ENCODE measurements at places on chromosomes 11 and 22. TPM values are rescaled to one million over a fixed set of nuclear protein-coding genes. Genes with fewer than 3 reads are reported as not detected.

DCHS1 gene
- 88.4 TPM for total RNA-seq

ADM2 gene
- total RNA-seq = 0.14 TPM

TRIM48 gene
- total RNA-seq = not detected

SHANK3 gene
- total RNA-seq = 8.6 TPM

KCTD14 gene
- total RNA-seq = 6.7 TPM

MIEF1 gene
- total RNA-seq = 23.3 TPM

C11orf86 gene
- not detected for total RNA-seq

RTN4R gene
- total RNA-seq = not detected

KCNA4 gene
- total RNA-seq = 5.7 TPM

CRYBB2 gene
- not detected for total RNA-seq

ANKK1 gene
- total RNA-seq = not detected

CYB5R2 gene
- 10.5 TPM for total RNA-seq

INS gene
- not detected for total RNA-seq

OR10G8 gene
- total RNA-seq = not detected

IGF2 gene
- 241 TPM for total RNA-seq

TESMIN gene
- total RNA-seq = 1.2 TPM

PAFAH1B2 gene
- 151 TPM for total RNA-seq

C11orf42 gene
- not detected for total RNA-seq

GRM5 gene
- 2.2 TPM for total RNA-seq

ENTHD1 gene
- not detected for total RNA-seq

YWHAH gene
- total RNA-seq = 37.1 TPM

GPHA2 gene
- total RNA-seq = not detected

HORMAD2 gene
- total RNA-seq = not detected

SNRPD3 gene
- total RNA-seq = 60.4 TPM

SLC22A6 gene
- total RNA-seq = not detected

KBTBD3 gene
- 2.6 TPM for total RNA-seq

FAM180B gene
- total RNA-seq = not detected

NPAS4 gene
- total RNA-seq = 1.5 TPM

All from uterus (tissue), 4 donors.